Activated CD4-positive, alpha-beta T cell treated with anti-CD3 and anti-CD28 coated beads, Interleukin-2, amount 50 U/mL, for 16 hours (primary cell): ENCODE measurements at places on chromosomes 4 and X.

DNA sequence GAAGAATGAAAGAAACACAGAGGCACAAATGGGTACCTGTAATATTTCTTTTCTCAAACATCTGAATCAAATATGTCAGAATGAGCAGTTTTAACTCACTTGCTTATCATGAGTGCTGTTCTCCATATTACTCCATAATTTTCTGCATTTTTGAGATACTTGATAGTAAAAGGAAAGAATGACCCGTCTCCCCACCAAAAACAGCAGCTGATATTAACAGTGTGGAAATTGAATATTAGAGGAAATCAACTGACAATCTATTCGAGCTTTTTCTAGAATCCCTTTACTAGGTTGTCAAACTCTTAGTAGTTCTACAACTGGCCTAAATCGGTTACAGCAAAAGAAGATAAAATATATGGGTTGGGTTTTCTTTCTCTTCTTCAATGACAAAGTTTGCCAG, 49.9 kb upstream of the HELT start:
- no peak for DNase-seq

GRCh38 chr4:143054971-143055370, 129.7 kb upstream of the USP38 start:
- no peak for DNase-seq

DNA sequence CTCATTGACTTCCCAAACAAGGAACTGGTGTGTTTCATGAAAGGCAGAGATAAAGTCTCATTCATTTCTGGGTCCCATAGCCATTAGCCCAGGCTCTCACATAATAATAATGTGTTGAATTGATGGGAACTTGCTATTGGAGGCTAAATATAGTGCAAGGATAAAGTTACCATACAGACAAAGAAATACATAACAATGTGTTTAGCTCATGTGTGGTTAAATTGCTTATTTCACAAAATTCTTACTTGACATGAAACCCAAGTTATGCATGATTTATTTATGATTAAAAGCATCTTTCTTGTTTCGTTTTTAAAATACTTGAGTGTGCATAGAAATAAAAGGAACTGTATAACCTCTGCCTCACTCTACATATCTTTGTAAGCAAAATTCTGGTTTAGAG, 37.3 kb upstream of the LPAR4 start:
- no peak for DNase-seq

- peak; percentile 26 for DNase-seq
These were observed 125.1 kb downstream of the CAMK2D start for GRCh38 chr4:113636438-113636818.

DNA sequence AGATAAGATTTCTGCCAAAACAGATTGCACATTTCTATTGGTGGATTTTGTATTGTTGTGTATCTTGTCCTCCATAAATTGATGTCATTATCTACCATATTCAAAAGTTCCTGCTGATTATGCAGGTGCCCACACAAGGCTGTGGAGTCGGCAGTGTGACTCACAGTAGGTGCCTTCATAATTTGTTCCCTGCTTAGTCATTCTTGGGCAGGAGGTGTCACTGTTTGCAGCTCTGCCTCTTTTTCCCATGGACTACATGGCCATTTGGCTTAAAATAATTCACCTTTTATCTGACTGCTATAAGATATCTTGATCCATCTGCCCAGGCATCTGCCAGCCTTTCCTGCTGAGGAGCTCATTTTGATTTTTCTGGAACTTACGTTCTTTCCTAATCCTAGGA, 33.6 kb upstream of the ENPEP start:
- DNase-seq, result no peak

GRCh38 chrX:115559672-115560071, 1.3 kb upstream of the PLS3 start:
- DNase-seq, result no peak

GRCh38 chr4:101419336-101420135, 72.2 kb upstream of the PPP3CA start:
- DNase-seq, result peak; percentile 55

DNA sequence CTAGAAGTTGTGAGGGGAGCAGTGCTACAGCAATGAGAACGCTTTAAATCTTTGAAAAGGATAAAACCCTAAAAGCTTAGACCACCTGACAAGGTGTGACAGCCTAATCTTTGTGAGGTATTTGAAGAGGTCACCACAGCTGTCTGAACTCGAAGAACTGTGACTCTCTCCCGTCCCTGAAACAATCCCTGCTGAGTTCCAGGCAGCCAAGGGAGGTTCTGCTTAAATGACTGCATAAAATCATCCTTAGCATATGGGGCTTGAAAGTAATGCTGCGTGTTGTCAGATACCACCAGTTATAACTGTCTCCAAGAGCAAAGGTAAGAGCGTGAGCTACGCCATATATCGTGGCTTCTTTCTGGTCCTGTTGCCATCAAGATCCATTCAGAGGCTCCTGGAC, 696.3 kb downstream of the PCDH7 start:
- no peak for DNase-seq

DNA sequence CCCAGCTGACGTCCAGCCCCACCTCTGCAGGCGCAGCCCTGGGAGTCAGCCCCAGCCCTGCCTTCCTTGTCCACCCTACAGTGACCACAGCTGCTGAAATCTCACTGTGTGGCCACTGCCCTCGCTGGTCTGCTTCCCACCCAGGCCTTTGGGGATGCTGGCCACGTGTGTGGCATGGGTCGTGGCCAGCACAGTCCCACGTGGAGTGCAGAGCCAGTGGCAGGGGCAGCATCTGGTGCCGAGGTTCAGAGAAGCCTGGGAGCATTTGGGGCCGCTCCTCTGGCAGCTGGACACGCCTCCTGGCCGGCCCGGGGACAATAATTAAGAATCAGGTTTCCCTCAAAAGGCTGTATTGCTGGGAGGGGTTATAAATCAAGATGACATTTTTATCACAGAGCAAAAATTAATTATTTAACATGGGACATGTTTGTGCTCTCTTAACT, 92.1 kb downstream of the HMX1 start:
- no peak for DNase-seq

DNA sequence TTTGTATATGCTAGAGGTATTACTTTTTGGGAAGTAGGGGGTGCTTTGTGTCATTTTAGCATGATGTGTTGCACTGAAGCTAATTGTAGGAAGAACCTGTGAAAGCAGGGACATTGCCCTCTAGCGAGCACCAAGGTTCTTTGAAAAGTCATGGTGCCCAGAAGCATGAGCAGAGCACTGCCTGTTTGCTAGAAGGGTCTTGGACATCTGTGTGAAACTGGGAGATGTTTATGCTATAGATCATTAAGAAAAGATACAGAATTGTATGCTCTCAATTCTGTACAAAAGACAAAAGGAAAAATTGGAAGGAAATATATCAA, 14.7 kb downstream of the GRPR start:
- peak; percentile 4 for DNase-seq

GRCh38 chr4:105061136-105061696, 85.5 kb upstream of the TET2 start:
- DNase-seq, result peak; percentile 84

DNA sequence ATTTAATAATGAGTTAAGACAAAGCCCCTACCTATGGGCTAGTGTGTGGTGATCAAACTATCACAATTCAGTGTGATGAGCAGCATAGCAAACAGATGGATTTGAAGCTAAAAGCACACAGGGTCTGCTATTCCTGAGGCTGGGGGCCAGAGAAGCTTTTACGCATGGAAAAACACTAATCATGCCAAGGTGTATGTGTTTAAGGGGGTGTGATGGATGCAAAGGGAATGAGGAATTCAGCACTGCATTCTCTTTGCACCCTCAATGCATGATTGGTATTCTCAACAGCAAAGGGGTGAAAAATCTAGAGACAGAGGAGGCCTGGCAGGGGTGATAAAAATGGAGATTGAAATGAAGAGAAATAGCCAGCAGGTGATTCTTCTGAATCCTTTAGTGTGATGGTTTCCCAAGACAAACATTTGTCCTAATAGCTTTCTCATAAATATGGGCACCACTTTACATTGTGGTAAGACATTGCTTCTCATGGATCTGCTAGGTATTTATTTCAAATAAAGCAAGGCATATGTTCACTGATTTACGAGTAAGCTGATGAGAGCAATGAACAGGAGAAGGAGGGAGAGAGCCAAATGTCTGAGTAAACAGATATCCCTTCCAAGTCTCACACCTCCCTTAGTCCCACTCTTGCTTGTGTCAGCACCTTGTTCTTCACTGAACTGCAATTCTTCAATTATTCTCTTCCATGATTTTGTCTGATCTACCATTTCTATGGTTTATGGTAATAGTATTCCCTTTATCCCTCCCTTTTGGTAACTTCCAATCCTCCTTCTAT, 15.7 kb downstream of the C1QTNF7 start:
- DNase-seq, result no peak

- no peak for DNase-seq
These were observed at the start of gene MTNR1A for GRCh38 chr4:186554914-186555827. TSS of gene MTNR1A (minus strand) at chr4:186555567. CDS start at chr4:186555365, 202 bp downstream.

DNA sequence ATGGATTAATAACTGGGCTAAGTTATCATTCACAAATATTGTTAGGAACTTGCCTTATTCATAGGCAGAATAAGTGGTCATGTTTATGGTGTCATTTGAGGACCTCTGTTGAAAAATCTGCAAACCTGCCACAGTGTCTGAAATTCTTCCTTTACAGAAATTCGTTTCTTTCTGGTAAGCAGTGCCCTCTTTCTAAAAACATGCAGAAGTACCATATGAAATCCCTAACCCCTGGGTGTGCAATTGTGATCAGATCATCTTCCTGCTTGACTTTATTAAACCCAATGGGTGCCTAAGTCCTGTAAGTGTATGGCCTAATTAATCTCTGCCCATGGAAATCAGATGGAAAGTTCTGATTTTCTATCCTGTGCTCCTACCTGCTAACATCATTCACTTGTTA, 4.4 kb upstream of the HTATSF1 start:
- DNase-seq, result no peak

DNA sequence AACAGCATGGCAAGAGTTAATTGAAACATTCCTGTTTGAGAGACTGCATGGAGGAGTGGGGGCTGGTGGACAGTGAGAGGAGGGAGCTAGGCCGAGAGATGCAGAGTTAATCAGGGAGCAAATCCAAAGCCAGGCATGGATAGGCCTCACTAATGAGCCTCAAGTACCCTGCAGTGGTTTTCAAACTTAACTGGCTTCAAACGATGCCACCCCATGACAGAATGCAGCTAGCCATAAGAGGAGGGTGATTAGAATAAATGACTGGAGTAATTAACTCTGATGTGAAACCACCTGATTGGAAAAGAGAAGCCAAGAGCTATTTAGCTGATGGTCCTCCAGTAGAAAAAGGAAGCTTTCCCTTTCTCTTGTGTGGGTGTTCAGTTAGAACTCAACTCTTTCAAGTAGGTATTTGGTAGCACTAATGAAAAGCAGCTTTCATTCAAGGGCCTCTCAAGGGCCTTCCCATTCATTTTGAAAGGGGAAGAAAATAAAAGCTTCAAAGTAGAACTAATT, 215.4 kb upstream of the MAB21L2 start:
- DNase-seq, result no peak

DNA sequence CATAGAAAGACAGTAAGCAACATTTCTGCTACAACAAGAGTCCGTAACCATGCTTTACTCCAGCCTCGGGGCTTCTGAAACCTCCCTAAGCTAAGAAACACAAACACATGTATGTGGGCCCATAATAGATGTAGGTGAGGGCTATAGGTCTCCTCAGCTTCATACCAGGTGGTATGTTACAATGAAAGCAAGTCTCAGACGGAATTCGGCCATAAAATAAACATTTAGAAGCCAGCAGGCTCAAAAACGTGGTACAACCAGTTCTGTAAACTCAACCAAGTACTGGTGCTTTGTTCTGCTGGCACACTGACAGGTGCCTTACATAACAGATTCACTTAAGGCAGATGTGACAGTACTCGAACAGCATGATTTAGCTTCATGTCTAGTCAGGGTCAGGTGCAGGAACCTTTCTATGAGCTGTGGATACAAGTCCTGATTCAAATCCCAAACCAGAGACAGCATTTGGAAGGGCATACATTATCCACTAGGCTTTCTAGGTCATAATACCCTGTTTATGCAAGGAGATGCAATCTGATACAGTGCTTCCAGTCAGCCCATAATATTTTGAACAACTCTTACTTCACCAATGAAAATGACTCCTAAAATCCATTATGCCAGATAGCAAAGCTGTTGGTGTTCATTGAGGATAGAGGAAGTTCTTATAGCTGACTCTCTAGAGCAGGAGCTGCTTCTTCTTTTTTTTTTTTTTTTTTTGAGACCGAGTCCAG, 113.8 kb upstream of the ENPP6 start:
- no peak for DNase-seq

DNA sequence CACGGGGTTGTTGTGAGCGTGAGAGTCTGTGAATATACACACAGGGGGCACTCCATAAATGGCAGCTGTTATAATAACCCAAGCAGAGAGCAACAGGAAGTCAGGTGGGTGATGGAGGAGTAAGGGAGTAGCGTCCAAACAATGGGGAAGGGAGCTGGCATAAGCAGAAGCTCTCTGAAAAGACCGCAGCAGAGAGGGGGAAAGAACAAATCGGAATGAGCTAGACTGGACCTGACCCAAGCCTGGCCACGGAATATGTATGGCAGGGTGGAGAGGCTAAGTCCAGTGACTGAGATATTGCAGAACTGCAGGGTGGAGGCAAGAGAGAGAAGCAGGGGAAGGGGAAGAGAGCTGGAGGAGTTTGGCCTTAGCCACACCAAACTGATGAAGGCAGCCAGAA, 6.5 kb upstream of the GJB1 start:
- DNase-seq, result no peak

DNA sequence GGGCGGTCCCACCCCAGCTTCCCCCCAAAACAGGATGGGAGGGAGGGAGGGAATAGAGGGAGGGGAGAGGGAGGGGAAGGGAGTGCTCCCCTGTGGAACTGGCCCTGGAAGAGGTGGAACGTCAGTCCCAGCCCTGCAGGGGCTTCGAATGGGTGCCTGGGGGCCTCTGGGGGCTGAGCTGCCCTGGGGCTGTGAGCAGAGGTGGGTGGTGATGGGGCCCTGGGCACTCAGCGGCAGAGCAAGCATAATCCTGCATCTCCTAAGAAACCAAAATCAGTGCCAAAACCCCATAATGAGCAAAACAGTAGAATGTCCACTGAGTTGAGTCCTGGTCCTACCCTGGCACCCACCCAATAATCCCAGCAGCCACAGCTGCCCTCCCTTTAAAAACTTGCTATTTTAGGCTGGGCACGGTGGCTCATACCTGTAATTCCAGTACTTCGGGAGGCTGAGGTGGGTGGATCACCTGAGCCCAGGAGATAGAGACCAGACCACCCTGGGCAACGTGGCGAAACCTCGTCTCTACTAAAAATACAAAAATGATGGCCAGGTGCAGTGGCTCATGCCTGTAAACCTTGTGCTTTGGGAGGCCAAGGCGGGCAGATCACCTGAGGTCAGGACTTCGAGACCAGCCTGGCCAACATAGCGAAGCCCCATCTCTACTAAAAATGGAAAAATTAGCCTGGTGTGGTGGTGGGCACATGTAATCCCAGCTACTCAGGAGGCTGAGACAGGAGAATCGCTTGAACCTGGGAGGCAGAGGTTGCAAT, 11.1 kb downstream of the DOK7 start:
- no peak for DNase-seq

- DNase-seq, result no peak
These were observed 89.4 kb downstream of the FTHL17 start for GRCh38 chrX:30982467-30982866.

- DNase-seq, result no peak
These were observed 34.4 kb downstream of the MGARP start for GRCh38 chr4:139245590-139245989.
